ENCODE measurements at places on chromosomes 13 and 19.

DNA sequence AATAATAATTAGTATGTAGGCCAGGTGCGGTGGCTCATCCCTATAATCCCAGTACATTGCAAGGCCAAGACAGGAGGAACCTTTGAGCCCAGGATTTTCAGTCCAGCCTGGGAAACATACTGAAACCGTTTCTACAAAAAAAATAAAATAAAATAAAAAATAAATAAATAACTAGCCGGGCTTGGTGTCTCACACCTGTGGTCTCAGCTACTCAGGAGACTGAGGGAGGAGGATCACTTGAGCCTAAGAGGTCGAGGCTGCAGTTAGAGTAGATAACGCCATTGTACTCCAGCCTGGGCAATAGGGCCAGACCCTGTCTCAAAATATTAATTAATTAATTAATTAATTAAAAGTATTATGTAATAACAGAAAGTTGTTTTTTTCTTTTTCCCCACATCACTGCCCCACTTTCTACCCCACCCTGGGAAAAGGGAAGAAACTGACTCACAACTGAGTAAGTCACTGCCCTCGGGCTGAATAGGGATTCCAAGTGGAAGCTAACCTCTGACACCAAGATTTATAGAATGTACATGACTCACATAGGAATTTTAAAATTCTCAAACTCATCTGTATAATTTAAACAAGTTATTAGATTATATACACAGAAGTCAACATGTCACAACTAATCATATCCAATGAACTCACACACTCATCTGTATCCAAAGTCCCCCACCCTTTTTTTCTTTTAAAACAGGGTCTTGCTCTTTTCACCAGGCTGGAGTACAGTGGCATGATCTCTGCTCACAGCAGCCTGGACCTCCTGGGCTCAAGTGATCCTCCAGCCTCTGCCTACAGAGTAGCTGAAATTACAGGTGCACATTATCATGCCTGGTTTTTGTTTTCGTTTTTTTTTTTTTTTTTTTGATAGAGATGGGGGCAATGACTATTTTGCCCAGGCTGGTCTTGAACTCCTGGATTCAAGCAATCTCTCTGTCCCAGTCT lies 12.5 kb downstream of the ZNF611 start:
- no peak for DNase-seq

DNA sequence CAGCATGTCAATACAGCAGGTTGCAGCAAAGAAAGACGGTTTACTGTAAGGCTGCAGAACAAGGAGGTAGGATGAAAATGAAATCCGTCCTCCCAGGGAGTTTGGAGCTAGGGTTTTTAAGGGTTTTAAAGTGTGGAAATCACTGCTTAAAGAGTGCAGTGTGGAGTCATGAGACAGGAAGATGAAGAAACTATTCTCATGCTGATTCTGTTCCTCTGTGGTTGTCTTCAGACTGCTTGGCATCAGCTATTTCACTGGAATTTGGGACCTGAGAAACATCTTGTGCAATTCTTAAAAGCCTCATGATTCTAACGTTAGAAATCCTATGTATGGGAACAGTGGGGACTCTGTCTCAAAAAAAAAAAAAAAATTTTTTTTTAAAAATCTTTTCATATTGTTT lies 11.4 kb downstream of the ZNF331 start:
- no peak for DNase-seq

DNA sequence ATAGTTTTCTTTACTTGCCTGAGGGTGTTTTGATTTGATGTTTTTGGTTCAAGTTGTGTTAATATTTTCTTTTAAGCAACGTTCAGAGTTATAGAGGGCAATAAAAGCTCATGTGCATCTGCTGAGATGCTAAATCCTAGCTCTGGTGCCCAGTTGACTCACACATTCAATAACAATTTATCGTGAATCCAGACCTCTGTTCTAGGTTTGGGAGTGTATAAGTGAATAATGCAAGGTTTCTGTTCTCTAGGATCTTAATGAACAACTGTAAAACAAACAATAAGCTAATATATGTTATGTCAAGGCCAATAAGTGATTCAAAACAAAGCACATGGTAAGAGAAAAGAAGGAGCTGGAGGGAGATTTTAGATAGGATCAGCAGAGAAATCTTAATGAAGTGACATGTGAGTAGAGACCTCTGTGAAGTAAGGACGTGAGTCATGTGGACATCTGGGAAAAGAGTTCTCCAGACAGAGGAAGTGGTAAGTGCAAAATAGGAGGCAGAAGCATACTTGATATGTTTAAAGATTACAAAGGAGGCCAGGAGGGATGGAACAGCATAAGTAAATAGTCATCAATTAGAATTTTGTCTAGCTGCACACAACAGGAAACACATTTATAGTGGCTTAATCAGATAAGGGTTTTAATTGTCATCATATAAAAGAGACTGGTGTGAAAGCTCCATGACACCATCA lies 278.5 kb upstream of the HTR2A start:
- DNase-seq: no peak

- no peak for DNase-seq
Observed at GRCh38 chr13:98740131-98740530, 12.3 kb downstream of the SLC15A1 start.
